Mammary epithelial cell (primary cell): ENCODE measurements at places on chromosomes 12 and 14.

DNA sequence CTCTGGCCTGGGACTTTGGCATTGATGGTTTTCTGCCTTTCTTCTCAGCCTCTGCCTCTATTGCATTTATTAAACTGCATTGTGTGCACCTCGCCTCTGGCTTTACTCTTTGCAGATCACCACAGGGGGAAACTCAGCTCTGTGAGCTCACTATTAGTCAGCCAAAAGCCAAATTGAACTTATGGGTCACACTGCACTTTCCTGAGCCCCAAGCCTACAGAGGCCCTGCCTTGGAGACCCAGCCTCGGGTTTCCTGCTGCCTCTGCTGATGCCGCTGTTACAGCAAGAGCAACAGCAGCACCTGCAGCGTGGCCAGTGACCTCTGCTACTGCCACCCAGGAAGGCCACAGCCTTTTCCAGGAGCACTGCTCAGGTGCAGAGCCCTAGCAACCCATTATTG lies 122.5 kb downstream of the DAD1 start:
- peak; percentile 52 for DNase-seq

DNA sequence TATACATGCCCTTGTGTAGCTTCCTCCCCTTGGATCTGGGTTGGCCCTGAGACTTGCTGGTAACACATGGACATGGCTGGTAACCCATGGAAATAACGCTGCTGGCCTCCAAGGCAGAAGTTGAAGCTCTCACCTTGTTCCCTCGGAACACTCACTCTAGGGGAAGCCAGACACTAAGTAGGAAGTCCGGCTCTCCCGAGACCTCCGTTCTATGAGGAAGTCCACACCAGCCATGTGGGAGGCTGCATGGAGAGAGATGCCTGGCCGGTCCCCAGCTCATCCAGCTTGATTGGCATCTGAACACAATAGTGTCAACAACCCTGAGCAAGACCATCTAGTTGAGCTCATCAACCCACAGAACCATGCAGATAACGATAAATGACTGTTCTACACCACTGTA lies 39.7 kb upstream of the VRK1 start:
- no peak for DNase-seq

DNA sequence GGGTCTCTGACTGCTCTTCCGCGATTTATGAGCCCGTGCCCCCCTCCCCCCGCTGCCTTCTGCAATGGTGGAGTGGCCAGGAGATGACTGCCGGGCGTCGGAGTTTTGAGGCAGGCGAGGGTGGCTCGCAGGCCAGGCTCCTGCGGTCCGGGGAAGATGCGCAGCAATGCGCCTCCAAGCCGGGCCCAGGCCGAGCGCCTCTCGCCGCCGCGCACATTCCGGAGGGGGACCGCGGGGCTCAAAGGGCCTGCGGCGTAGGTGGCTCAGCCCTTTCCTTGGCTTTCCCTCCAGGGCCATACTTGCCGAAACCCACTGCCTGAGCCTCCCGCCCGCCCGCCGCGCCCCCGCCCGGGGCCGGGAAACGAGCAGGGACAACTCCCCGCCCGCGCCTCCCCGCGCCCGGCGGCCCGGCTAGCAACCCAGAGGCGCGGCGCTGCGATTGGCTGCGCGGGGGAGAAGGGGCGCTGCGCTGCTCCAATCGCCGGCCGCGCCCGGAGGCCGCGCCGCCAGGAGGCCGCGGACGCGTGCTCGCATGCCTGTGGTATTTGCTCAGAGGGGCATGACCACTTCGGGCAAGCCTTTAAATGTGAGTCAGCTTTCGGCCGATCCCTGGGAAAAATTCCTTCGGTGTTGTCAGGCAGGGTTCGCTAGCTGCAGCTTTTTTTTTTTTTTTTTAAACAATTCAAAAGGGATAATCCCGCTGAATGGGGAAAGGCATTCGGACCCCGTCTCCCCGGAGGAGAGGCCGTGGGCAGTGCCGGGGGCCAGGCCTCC lies 157.9 kb upstream of the PARP11 start:
- DNase-seq = peak; percentile 99

DNA sequence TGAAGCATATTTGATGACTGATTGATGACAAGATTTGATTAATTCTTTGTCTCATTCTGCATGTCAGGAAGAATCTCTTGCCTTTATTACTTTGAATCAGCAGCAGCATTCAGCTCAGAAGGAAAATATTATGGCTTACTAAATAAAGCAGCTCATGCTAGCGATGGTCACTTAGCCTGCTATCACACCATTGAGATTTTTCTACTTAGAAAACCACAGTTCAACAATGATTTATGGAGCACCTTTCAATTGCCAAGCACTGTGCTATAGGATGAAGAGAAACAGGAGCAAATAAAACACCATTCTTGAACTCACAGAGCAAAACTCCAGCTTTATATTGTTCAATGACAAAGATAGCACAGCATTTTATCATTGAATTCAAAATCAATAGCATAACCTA lies 197.7 kb downstream of the CPNE8 start:
- DNase-seq = no peak

GRCh38 chr14:46369391-46369790 lies 282.2 kb downstream of the RPL10L start:
- DNase-seq = no peak

DNA sequence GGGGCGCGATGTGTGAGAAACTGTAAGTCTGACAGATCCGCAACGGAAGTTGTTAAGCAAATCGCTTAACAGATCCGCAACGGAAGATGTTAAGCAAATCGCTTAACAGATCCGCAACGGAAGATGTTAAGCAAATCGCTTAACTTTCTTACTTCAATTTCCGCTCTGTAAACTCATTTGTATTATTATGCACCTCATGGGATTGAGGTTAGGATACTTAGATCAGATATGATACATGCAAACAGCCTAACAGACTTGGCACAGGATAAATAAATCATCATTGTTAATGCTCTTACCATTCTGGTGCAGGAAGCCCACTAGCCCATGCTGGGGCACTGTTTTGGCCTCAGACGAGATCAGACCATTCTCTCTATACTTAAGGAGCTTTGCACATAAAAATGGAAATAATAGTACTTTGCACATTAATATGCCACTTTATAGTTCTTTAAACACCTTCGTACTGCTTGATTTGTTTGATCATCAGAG lies 399 bp downstream of the NCAPD2 start:
- no peak for DNase-seq

GRCh38 chr12:112979041-112979680 lies 842 bp downstream of the OAS2 start:
- DNase-seq = peak; percentile 40

DNA sequence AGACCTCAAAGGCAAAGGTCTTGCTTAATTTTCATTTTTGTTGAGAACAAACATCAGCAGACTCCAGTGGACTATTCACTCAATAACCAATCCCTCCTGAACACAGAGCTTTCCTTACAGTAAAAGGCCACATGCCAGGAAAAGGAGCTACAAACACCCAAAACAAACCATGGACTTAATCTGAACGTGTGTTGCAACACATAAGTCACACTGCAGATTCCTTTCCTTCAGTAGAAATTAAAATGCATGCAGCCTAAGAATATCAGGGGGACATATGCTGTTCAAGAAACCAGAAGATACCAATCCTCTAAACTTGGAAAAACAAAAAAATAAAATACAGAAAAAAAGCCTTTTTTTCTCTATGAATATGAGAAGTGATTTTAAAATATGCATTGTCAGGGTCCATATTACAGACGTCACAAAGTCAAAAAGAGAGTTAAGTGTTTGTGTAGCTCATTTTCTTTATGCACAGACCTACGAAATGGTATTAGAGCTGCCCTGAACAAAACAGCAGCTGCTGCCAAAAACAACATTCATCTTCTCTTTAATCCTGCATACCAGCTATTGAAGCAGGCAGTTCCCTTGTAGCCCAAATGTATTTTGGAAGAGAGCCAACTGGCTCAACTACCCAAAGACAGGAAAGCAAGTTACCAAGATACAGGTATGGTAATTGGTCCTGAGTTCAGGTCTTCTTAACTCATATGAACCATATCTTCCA lies 26.2 kb downstream of the KITLG start:
- DNase-seq = peak; percentile 77

DNA sequence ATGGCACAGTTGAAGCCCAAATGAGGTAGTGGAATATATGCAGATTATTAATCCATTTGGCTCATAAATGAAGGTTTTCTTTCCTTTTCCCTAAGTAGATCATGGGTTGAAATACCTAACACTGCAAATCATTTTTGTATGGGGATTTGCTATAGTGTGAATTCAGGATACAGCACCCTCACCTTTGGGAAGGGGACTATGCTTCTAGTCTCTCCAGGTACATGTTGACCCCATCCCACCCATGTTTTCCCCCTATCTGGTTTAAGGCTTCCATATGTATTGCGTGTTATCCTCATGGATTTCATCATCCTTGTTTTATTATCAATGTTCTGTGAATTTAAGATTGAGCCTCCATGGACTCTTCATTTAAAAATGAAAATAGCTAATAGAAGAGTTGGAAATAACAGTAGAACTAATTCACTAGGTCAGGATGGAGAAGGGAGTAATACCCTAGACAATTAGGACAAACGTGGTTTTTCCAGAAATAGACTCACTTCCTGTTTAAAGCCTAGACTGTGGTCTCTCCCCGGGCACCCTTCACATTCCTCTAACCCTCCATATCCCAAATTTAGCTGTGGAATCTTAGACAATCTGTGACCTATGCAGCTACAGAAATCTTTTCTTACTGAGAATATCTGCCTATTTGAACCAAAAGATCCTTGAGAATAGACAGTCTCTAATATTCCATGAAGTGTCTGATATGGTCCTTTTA lies 56.5 kb downstream of the DAD1 start:
- DNase-seq = no peak

DNA sequence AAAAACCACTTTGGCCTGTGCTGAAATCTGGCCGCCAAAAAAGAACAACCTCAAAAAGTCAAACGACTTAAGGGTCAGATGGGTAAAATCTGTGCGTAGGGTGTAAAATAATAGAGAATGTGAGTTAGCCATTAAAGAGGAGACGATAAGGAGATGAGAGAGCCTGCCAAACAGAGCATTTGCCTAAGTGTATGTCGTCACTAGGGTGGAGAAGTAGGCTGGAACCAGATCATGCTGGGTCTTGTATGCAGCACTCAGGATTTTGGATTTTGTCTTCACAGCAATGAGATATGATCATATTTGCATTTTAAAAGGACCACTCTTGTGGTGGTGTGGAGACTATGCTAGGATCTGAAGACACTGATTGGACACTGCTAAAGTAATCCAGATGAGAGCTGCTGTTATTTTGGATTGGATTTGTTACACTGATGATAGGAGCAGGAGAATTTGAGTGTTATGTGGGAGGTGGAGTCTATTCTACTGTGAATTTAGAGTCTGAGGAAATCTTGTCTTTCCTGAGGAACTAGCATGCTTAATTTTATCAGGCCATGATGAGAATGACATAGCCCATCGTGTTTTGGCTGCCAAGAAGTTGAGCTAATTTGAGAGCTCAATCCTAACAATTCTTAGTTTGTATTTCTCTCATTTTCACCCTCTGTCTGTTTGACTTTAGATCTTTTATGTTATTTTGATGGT lies 24.8 kb upstream of the DBX2 start:
- DNase-seq = no peak

DNA sequence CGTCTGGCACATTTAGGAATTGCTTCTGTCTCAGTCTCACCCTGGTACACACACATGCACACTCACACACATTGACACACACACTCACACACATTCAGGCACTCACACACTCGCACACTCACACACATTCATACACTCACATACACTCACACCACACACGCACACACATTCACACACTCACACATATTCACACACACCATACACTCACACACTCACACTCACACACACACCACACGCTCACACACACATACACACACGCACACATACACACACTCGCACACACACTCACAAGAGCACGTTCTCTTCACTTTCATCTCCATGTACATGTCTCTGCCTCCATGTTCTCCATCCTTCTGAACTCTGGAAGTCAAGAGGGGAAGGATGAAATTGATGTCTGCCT lies 23.1 kb upstream of the SMUG1 start:
- no peak for DNase-seq

DNA sequence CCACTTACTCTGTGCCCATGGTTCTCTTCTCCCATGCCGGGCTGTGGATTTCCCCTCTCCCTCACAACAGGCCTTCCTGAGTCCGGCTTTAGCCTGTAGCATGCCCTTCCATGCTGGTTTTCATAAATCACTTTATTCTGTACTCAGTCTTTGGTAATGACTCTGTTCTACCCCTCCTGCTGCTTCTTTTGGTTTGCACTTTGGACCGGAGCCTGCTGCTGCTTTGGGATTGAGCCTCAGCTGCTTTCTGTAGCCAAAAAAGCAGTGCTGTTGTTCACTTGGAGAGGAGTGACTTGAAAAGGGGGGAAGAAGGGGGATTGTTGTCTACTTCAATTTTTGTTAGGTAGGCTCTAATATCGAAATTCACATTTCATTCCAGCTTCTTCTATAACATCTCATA lies 8.5 kb upstream of the SLC6A13 start:
- DNase-seq = no peak

DNA sequence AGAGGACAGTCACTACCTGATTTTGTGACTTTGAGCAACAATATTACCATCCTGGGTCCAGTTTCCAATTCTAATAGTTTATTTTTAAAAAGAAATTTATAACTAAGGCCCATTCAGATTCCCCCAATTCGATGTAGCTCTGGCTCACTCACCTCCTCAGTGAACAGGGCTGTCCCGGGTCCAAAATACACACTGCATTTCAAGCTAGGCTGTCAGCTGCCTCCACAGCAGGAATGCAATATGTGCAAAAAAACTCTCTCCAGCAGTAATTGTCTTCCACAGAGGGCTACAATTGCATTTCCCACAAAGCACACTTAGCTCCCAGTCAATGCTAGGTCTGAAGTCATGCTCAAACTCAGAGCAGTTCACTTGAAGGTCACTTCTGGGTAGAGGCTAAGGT lies 39.3 kb upstream of the ZNF641 start:
- DNase-seq = no peak

GRCh38 chr14:68806526-68807147 lies 13.8 kb upstream of the ZFP36L1 start:
- DNase-seq = no peak

GRCh38 chr12:27845187-27845586 lies 65.2 kb upstream of the MANSC4 start:
- no peak for DNase-seq

GRCh38 chr12:31524791-31525495 lies 66.0 kb downstream of the DENND5B start:
- DNase-seq = peak; percentile 90

GRCh38 chr12:10058387-10058786 lies 27.9 kb downstream of the CLEC9A start:
- no peak for DNase-seq

DNA sequence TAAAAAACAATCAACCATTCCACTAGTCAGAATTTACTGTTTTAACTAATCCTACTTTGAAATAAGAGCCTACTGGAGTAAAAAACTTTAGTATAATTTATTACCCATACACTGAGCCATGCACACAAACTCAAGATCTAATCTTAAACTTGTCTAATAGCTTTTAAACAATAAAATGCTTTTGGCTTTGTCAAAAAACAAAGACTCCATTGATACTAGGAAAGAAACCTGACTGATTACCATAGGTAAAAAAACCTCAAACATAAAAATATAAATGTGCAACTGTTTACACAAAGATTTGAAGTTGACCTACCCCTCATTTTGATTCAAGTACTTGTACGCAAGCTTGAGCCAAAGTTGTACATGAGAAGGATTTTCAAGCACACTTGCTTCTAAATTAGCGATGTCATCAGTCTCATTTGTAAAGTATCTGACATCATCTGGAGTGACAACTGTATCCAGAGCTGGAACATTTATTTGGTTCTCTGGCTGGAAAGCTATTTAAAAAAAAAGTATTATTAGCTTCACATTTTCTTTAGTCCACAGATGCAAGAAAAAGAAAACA lies 36.1 kb downstream of the ZFC3H1 start:
- peak; percentile 12 for DNase-seq

GRCh38 chr12:65208125-65208524 lies 38.7 kb downstream of the LEMD3 start:
- no peak for DNase-seq
